ENCODE measurements at places on chromosomes 3 and 15.

DNA sequence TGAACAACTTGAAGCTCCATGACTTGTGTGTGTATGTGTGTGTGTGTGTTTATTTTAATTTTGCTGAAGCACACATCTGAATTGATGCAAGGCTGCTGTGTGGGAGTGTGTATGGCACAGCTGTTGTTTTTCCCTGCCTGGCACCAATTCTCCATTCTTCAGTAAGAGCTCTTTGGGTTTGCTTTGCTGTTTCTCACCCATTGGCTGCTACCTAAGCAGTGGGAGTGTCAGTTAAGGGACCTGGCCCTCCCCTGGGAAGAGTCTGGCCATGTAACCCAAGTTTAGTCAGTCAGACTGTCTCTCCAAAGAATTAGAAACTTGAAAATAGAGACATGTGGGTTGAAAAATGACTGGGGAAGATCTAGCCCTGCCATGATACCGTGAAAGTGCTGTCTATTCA lies 126.2 kb upstream of the SYNPR start:
- DNase-seq = no peak

GRCh38 chr3:186964071-186964470 lies 33.7 kb downstream of the ST6GAL1 start:
- no peak for DNase-seq

GRCh38 chr3:112459750-112460149 lies 39.5 kb downstream of the BTLA start:
- no peak for DNase-seq

DNA sequence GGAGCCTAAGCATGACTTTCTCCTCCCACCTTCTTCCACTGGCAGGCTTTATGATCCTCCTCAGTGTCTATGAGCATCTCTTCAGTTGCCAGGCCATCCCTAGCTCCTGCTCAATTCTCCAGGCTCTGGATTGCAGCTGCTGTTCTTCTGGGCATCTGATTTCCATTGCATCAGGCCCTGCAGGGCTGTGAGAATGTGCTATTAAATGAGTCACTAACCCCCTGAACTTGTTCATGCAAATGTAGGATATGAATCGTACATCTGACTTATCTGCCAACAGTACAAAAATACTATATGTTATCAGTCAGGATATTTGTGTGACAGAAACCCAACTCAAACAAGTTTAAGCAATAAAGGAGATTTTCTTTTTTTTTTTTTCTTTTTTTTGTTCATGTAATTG lies 11.9 kb downstream of the GPR176 start:
- DNase-seq = no peak

DNA sequence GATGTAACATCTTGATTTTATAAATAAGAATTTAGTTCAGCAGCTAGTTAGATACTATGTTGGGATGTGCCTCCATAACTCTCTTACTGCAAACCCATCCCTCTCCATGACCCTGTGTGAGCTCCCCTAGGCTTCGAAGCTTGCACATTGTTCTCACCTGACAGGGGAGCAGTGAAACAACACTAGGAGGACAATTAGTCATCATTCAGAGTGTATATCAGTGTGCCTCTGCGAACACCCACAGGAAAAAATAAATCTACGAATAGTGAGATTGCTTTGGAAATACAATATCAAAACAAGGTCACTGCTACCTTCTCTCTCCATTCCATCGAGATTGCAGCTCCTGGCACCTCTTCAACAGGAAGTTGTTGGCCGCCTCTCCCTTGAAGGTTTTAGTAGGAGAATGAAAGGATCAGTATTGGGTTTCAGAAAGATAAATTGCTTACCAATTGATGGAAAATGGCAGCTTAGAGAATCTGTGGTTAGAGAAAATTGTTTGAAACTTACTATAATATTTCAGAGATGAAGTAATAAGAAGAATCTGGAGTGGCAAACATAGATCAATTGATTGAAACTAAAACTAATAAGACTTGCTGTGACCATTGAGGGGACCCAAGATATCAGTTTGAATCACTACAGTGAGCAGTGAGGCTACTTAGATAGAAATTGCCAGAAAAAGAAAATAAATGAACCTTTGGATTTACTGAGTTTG lies 103.2 kb downstream of the CHL1 start:
- no peak for DNase-seq

DNA sequence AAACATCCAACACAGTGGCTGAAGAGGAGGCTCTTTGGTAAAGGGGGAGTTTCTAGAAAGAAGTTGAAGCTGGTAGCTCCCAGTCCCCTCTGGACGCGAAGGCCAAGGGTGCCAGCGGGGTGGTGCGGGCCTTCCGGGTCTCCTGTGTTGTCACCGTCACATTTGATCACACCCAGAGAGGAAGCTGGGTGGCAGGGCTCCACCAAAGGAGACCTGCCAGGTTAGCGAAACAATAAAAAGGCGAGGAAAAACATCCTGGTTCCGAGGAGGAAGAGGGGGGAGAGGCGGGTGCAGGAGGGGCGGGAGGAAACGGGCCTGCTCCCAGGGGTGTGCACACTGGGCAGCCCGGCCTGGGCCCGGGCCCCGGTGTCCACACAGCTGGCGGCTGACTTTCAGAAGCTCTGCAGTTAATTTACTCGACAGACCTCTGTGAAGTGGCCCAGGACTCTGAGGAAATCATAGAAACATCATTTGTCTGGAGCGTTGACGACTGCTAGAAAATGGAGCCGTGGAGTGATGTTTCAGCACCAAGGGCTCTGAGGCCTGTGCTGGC lies 12.1 kb downstream of the HEG1 start:
- DNase-seq = no peak

GRCh38 chr15:67550522-67550921 lies 8.0 kb downstream of the MAP2K5 start:
- DNase-seq = no peak

- no peak for DNase-seq
These were observed 1223.2 kb downstream of the OTOL1 start for GRCh38 chr3:162719684-162720341.

GRCh38 chr3:141448606-141449220 lies 38.1 kb upstream of the RASA2 start:
- no peak for DNase-seq

- DNase-seq = no peak
These were observed 33.5 kb upstream of the CSPG5 start for GRCh38 chr3:47612178-47612577.

- no peak for DNase-seq
These were observed 4.1 kb upstream of the ACTC1 start for GRCh38 chr15:34799149-34800101.

- DNase-seq = no peak
These were observed 474.8 kb downstream of the CNTN3 start for GRCh38 chr3:74139648-74140047.

DNA sequence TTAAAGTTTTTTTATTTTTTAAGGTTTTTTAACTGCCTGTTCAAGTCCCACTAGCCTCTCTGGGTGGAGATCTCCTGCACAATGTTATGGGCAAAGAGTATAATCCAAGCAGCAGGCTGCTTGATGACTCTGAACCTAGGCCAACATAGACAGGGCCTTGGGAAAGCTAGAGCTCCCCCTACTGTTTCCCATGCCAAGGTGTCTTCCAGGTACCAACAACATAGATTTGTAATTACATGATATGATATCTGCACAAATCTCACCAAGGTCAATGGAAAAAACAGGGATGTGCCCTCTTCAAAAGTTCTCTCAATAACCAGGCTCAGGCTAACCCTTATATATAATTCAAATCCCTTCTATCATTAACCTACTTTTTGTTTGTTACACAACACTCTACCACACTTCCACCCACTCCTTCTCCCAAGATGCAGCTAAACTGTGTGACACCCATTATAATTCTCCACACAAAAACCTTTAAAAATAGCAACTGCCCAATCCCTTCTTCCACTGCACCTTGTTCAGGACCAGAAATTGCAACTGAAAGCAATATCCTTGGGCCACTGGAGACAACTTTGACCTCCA lies 43.8 kb downstream of the RBM15B start:
- peak; percentile 11 for DNase-seq

DNA sequence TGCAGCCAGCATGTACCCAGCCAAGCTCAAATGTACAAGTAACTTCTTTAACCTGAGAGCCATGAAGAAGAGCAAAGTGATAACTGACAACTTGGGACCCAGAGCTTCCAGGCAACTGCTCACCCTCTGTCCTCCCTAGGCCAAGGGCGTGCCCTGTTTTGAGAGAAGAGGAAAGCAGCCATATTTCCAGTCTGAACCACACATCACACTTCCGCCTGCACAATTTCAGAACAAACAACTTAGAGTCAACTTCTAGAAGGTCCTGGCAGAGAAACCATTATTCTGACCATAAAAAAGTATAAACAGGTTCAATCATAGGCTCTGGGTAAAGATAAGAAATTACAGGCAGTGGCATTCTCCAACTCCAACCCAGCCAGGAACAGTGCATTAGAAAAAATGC lies 50.1 kb downstream of the ITGB5 start:
- DNase-seq = no peak

DNA sequence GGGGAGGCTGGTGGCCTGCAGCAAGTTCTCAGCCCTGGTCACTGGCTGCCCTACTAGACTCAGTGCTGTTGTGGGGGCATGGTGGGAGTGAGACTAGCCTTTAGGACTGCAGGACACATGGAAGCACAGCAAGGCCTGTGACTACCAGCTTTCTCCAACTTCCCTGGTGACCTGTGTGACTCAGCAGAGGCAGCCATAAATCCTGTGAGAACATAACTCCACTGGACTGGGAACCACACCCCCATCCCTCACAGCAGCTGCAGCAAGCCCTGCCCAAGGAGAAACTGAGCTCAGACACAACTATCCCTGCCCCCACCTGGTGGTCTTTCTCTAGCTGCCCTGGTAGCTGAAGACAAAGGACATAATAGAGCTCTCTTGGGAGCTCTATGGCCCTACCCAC lies 111.3 kb downstream of the DCLK3 start:
- DNase-seq = no peak

GRCh38 chr3:9552252-9552999 lies 1.2 kb downstream of the LHFPL4 start:
- no peak for DNase-seq

DNA sequence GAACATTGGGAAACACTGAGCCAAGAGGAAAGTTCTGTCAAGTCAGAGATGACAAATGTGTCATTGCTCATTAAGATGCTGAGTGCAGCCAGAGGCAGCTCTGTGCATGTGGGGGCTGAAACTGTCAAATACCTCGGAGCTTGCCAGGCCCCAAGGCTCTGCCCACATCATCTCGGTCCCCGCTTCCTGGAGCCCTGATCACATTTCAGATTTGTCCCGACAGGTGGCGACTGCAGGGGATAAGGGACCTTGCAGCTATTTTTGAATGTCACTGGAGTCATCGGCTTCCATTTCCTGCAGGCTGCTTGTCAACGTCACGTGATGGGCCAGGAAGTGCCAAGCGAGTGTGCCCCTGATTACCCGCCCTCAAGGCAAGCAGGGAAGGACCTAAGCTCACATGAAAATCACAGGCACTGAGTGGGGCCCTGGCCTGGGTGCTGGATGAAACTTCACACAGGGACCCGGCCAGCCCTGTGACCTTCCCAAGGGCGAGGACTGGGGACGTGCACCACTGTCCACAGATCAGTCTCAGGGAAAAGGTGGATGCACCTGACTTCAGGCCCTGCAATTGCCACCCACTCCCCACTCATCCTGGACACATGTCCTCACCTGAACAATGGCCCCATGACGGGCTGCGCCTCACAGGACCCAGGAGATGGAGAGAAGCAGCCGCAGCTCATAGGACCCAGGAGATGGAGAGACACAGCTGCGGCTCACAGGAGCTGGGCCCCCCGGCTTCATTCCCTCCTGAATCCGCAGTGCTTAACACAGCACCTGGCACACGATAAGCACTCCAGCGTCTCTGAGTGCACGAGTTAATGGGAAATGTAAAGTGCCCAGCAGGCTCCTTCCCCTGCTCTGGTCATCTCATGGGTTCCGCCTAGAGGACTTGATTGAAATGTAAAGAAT lies 73.4 kb downstream of the NUP210 start:
- DNase-seq = peak; percentile 33
